ENCODE measurements at places on chromosomes 6 and 20. TPM values are rescaled to one million over a fixed set of nuclear protein-coding genes. Genes with fewer than 3 reads are reported as not detected.
A peak's percentile ranks its signal among the peaks of the same experiment; 100 is the strongest.

GRCh38 chr6:75800708-75801505, 51.9 kb downstream of the MYO6 start:
- H3K4me3 ChIP-seq, result no peak overlapping the region
- no peak overlapping the region for H3K27ac ChIP-seq
- no peaks in the 10 kb centered on the region for H3K36me3 ChIP-seq
- DNase-seq, result no peak

The TRIM40 gene
- total RNA-seq, result not detected

DNA sequence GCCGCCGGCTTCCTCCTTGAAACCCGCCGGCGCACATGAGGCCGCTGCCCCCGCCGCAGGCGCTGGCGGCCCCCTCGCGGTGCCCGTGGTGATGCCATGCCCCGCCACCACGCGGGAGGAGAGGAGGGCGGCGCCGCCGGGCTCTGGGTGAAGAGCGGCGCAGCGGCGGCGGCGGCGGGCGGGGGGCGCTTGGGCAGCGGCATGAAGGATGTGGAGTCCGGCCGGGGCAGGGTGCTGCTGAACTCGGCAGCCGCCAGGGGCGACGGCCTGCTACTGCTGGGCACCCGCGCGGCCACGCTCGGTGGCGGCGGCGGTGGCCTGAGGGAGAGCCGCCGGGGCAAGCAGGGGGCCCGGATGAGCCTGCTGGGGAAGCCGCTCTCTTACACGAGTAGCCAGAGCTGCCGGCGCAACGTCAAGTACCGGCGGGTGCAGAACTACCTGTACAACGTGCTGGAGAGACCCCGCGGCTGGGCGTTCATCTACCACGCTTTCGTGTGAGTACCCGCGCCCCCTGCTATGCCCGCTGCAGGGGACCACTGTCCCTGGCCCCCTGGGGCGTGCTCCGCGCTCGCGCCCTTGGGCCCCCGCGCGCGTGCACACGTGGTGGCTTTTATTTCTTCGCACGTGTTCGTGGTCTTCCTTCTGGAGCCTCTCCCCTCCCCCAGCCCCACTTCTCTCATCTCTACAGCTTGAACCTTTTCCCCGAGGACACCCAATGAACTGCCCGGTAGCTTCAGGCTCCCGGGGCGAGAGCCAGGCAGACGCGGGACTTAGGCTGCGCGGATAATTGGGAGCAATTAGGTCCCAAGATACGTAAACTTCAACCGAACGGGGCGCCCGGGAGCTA, 453 bp downstream of the KCNQ5 start:
- peaks cover 36% of the 10 kb centered on the region for H3K4me1 ChIP-seq
- no peaks in the 10 kb centered on the region for H3K36me3 ChIP-seq
- H3K4me3 ChIP-seq, result peak overlapping the region; percentile 55
- H3K27ac ChIP-seq, result no peak overlapping the region
- peak; percentile 6 for DNase-seq
- peaks cover 33% of the 10 kb centered on the region for H3K27me3 ChIP-seq

The PHACTR3 gene
- 14.6 TPM for total RNA-seq

All from heart left ventricle (tissue), 16 donors.